Cardiac septum (tissue), 1 donor: ENCODE measurements at places on chromosomes 13 and 19. TPM values are rescaled to one million over a fixed set of nuclear protein-coding genes. Genes with fewer than 3 reads are reported as not detected.

Gene ERICH4
- total RNA-seq = not detected

Gene PDS5B
- total RNA-seq = 22.7 TPM

Gene OR7C1
- total RNA-seq = 0.03 TPM

Gene PDE4C
- 1.3 TPM for total RNA-seq

Gene PDX1
- not detected for total RNA-seq

Gene UTP14C
- 13.9 TPM for total RNA-seq
